NCI-H1436 (cell line): ENCODE measurements at places on chromosomes 11 and 22.

DNA sequence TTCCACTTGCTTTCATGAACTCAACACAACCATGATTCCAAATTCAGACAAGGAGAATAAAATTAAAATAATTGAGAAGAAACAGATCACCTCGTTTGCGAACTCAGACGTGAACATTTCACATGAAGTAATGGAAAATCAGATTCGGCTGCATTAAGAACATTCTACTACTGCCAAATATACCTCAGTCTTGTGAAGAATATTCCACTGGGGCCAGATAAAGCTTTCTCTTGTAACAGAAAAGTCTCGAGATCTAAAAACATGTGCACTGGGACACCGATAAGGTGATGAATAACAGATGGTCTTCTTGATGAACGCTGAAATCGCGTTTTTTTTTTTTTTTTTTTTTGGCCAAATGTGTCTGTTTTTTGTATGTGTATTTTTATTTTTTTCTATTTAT is 761.1 kb downstream of the BRD1 start:
- no peak for DNase-seq

GRCh38 chr11:131457163-131457562 is 86.7 kb downstream of the NTM start:
- DNase-seq, result no peak

DNA sequence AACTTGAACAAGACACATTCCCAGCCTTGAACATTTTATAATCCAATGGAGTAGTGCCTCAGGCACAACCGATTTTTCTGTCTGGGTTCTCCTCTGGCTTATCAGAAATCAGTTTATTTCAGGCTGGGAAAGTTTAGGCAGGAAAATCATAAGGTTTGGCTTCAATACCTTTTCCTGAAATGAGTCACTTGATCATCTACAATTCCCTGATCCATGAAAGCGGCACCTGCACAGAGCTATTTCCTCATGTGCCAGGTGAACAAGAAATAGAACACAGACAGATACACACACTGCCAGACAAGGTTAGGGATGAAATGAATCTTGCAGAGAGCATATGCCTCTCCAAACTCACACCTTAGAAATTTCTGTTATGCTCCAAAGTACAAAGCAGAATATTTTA is 106.7 kb upstream of the OR9G4 start:
- DNase-seq, result no peak

- no peak for DNase-seq
Measured at GRCh38 chr11:124643042-124643604, 20.5 kb downstream of the TBRG1 start.

DNA sequence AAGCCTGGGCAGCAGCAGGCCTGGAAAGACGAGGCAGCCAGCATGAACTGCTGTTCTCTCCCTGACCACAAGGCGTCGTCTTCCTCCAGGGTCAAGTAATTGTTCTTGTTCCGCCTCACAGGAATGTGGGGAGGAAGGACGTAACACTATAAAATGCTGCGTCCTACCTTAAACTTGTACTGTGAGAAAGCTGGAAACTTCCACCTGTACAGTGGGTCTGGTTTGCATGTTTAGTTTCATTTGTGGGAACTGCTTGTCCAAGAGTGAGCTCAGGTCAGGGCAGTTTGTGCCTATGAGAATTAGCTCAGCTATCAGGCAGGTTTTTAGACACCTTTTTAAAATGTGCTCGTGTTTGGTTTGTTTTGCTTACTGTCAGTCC is 55.2 kb downstream of the PANX1 start:
- no peak for DNase-seq

GRCh38 chr11:111414267-111414931 is 35.3 kb upstream of the POU2AF1 start:
- no peak for DNase-seq

- no peak for DNase-seq
Measured at GRCh38 chr11:130386056-130386455, 42.4 kb downstream of the ADAMTS8 start.

DNA sequence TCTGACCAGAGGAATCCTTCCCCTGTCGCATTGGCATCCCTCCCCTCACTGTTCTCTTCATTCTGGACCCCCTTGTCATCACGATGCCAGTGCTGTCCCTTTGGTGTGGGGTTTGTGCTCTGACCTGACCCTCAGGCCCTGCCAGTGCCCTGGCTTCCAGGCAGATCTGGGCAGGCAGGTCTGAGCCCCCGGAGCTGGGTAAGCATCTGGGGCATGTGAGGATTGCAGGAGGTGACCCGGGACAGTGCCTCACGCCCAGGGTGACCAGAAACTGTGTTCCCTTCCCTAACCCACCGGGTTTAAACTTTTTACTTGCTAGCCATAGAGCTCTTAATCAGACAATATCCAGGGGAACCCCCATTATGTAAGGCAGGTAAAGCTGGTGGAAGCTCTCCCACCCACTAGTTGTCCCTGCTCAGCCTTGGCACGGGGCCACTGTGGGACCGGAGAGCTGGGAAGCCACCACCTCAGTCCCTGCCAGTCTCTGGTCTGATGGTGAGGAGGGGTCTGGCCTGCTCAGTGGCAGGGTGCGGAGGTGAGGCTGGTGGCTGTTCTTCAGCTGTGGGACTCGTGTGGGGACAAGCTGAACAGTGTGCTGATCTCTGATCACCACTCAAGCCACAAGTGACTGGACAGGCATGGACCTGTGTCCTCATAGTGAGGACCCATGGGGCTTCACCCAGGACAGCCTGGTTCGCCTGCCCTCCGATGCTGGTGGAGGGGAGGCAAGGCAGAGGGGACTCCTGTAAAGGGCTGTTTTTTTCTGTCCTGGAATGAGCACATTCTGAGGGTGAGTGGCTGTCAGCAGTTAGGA is 38.0 kb downstream of the BCR start:
- DNase-seq, result no peak

DNA sequence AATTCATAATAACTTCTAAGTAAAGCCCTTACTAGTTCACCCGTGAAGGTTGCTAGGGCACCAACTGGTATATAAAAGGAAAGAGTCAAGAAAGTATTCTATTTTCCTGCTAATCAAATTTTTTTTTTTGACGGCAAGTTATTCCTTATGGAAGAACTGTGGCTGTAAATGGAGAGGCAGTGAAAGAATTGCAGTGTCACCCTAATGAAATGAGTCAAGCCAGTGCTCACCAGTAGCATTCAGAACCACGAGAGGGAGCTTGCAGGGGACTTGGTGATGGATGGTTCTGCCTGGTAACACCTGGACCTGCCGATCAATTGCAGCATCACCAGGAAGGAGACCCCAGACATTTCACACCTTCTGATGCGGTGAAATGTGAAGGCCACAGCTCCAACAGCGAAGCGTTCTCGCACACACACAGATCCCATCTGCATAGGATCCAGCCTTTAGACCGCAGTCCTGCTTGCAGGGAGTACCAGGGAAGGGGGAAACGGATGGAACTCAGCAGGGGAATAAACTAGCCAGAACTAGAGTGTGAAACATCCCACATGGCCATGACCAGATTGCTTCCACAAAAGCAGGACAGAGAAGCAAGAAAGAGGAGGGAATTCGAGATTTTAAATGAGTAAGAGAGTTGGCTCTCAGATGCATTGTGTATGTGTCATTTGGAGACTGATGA is 326.2 kb downstream of the TBC1D22A start:
- DNase-seq, result no peak

DNA sequence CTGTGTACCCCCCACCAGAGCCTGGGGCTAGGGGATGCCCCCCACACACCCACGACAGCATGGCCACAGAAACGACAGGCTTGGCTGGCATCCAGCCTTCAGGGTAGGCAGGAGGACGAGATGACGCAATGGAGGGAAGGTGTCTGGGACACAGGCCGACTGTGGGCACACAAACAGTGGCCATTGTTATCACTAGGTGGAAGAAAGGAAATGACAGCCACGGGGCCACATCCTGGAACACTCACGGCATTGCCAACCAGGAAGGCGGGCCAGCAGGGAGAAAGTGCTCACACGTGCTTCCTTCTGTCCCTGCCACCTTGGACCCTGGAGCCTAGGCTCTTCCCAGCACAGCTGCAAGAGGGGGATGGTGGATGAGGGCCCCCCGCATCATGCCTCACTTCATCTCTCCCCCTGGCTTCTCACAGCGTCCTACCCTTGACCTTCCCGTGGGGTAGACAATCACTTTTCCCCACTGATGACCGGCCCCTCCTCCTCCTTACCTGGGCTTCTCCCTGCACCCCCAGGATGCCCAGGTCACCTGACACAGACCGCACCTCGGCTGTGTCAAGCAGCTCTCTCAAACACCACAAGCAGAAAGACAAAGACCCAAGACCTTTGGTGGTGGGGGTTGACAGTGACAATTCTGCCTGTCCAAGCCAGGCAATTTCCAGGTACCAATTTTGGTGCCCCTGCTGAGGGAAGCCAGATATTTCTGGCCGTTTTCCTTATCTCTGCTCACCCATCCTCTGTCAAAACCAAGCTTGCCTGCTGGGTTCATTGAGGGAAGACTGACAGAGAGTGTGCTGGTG is 8.6 kb downstream of the PLA2G6 start:
- DNase-seq, result no peak

- no peak for DNase-seq
Measured at GRCh38 chr11:8800520-8801110, 110.4 kb upstream of the AKIP1 start.

- no peak for DNase-seq
Measured at GRCh38 chr11:118287006-118287405, 17.5 kb upstream of the CD3E start.

GRCh38 chr22:23499845-23500500 is 80.1 kb downstream of the IGLL1 start:
- DNase-seq, result no peak

GRCh38 chr11:133414506-133414905 is 117.8 kb downstream of the OPCML start:
- no peak for DNase-seq

DNA sequence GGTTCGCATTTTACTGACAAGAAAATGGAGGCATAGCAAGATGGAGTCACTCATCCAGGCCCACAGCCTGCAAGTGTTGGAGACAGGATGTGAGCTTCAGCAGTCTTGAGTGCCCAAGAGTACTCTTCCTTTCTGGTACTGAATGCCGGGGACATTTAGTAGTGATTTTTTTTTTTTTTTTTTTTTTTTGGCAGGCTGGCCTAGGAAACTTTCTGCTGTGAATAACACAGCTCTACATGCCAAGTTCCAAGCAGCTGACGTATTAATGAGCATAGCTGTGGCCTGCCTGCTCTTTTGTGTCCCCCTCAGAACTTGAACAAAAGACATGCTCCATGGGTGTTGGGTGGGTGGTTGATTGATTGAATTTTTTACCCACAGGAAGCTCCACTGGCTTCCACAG is 195.5 kb upstream of the CADM1 start:
- no peak for DNase-seq

DNA sequence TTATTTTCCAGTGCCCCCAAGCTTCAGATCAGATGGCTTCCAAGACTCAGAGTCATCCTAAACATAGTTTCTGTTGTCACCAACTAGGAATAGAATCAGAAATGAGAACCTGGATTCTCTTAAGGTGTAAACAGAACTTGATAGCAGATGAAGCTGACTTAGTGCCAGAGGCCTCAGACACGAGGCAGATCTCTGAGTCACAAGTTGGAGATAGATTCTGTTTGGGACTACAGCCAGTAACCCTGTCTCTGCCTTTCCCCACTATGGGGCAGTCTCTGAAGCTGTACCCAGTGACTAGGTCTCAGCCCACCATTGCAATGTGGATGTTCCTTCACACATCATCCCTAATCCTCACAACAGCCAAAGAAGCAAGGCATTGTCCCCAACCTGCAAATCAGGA is 25.4 kb downstream of the NEU3 start:
- no peak for DNase-seq

GRCh38 chr11:80007616-80008015 is 566.8 kb upstream of the TENM4 start:
- DNase-seq, result no peak
